T-cell (primary cell): ENCODE measurements at places on chromosomes 6 and 20.

DNA sequence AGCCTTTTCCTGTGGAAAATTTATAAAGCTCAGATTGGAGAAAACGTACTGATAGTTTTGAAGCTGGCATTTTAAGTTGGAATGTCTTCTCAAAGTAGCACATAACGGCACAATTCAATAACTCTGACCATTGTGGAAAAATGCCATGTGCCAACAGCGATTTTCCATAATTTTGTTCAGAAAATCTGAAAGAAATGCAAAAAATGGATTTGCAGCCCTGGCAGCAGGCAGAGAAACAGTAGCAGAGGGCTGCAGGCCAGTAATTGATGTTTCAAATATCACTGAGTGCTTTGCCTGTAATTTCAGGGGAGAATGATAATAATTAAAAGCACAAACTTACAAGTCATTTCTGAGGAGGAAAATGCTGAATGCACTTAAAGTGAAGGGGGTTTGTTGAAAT lies 507.4 kb downstream of the MAFB start:
- H3K27ac ChIP-seq = no peak overlapping the region
- DNase-seq = no peak
- H3K27me3 ChIP-seq = no peaks in the 10 kb centered on the region
- H3K4me3 ChIP-seq = no peak overlapping the region
- no peaks in the 10 kb centered on the region for H3K36me3 ChIP-seq

DNA sequence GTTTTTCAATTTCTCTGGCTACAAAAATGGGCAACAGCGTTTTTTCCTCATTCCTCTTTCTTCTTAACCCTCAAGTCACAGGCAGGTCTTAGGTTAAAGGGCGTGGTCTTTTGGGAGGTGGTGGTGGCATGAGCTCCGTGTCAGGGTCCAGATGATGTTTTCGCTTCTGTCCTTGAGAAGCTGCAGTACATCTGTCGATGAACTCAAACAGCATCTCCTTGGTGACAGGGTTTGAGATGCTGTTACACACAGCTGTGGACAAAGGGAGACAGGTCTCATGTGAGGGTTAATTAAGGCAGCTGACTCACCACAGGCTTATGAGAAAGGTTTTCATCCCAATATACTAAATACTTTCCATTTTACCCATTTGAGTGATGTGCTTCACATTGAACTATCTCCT lies 350.8 kb downstream of the RNGTT start:
- no peaks in the 10 kb centered on the region for H3K4me1 ChIP-seq
- H3K4me3 ChIP-seq = no peak overlapping the region
- DNase-seq = no peak
- peaks cover 13% of the 10 kb centered on the region for H3K36me3 ChIP-seq
- no peaks in the 10 kb centered on the region for H3K27me3 ChIP-seq

DNA sequence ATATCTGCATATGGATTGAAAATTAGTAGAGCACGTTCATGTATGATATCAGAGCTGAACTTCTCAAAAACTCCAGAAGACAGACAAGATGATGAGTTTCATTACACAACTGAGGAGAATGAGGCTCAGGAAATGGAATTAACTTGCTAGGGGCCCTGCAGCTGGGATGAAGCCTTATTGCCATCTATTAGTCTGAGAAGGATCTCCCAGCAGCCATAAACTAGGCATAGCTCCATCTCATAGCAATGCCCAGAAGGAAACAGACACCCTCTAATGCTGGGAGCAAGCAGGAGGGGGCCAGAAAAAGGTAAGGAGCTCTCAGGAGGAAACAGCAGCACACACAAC lies 18.0 kb downstream of the TFEB start:
- peaks cover 19% of the 10 kb centered on the region for H3K4me1 ChIP-seq
- H3K4me3 ChIP-seq = no peak overlapping the region
- no peaks in the 10 kb centered on the region for H3K27me3 ChIP-seq
- H3K27ac ChIP-seq = no peak overlapping the region
- no peak for DNase-seq
- H3K36me3 ChIP-seq = no peaks in the 10 kb centered on the region

- no peaks in the 10 kb centered on the region for H3K36me3 ChIP-seq
- H3K27ac ChIP-seq = no peak overlapping the region
- H3K4me1 ChIP-seq = no peaks in the 10 kb centered on the region
- no peak for DNase-seq
These were observed 478.7 kb downstream of the HTR1B start for GRCh38 chr6:76984572-76984971.

DNA sequence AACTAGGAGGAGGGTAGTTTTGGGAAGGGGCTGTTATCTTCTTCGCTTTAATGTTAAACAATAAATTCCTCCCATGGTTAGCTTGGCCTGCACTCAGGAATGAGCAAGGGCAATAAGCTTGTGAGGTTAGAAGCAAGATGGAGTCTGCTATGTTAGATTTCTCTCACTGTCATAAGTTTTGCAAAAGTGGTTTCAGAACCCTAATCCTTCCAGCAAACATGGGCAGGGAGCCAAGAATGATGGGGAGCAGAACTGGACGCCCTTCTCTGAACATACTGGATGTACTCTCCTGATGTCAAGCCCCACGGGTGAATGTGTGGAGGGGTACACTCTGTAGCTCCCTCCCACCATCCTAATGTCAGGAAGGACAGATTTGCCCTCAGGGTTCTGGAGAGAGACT lies 22.3 kb downstream of the C6orf163 start:
- no peaks in the 10 kb centered on the region for H3K4me1 ChIP-seq
- no peak for DNase-seq
- no peaks in the 10 kb centered on the region for H3K36me3 ChIP-seq
- no peak overlapping the region for H3K27ac ChIP-seq

DNA sequence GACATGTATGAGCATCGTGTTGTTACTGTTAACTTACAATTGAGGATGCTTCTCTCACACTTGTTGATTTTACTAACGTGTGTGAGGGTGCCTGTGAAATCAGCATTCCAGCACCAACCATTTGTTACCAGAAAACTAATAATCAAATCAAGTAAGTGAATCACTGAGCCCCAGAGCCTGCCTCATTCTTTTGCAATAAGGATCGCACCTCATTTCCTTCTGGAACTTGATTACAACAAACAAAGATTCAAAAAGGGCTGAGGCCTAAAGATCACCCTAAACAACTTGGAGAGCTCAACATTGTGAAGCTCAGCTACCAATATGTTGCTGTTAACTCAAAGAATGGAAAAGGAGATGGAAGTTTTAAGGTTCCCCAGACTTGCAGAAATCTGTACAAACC lies 274.7 kb downstream of the TFAP2A start:
- no peak for DNase-seq
- no peaks in the 10 kb centered on the region for H3K36me3 ChIP-seq
- no peak overlapping the region for H3K4me3 ChIP-seq
- H3K4me1 ChIP-seq = no peaks in the 10 kb centered on the region
